Anterior cingulate cortex (tissue), 58 donors: ENCODE measurements at places on chromosomes 2 and 18.

- DNase-seq = no peak
Observed at GRCh38 chr2:43319541-43319940, 93.1 kb upstream of the ZFP36L2 start.

DNA sequence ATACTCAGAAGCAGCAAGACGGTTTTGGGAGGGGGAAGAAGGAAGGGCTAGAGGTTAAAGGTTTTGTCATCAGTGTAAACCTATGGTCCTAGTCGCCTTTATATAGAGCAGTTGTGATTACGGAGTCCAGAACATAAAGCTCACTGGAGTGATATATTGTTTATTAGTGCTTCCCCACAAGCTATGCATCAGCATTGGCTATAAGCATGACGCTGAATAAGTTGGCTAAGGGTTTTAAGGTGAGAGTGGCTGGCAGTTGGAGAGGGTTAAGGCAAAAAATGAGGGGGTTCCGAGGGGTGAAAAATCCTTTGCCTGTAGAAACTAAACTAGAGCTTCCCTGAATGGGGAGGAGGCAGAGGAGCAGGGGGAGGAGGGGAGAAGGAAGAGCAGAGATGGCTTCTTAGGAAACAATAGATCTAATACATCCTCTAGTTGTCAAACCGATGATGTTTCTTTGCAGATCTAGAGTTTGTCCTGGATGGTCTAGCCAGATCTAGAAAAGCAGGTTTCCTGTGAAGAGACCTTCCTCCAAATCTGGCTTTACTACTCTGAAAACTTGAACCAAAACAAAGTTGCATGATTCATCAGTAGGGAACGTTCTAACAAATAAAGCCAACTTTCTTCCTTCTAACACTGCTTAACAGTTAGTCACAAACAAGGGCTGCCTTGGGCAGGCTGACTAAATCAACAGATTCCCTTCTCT, 2.5 kb downstream of the KLF7 start:
- DNase-seq = peak; percentile 43

GRCh38 chr18:22345718-22346117, 72.0 kb downstream of the CTAGE1 start:
- DNase-seq = no peak

DNA sequence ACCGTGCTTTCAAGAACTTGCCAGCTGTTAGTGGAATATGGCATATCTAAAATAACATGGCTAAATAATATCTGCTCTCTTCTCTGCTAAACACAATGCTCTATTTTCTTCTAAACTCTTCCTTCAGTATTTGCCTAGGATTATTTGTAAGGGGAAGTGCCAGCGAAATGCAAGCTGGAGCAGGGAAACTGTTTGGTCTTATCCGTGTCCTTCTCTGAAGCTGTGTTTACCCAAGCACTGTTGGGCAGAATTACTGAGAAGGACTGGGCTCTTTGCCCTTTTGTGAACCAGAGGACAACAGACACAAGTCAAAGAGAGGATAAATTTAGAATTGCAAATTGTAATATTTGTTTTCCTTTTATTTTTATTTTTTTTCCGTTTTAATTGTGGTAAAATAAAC, 23.6 kb downstream of the CPO start:
- no peak for DNase-seq

GRCh38 chr2:42368817-42369531, 8.0 kb upstream of the COX7A2L start:
- DNase-seq = no peak

DNA sequence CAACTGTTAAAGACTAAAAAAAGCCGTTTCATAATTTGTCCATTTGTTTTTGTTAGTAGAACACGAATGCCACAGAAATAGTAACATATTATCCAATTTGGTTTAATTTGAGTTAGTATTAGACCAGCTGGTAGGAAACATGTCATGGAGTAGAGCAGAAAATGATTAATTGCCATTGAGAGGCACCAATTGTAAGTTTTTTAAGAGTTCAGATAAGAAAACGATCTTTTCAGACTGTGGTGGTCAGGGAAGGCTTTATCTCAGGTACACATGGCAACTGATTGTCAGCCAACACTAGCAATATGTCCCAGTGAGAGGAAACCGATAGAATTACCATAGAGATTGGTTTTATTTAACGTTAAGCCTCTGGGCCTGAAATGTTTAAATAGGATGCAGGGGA, 438.2 kb upstream of the MAP2 start:
- no peak for DNase-seq

DNA sequence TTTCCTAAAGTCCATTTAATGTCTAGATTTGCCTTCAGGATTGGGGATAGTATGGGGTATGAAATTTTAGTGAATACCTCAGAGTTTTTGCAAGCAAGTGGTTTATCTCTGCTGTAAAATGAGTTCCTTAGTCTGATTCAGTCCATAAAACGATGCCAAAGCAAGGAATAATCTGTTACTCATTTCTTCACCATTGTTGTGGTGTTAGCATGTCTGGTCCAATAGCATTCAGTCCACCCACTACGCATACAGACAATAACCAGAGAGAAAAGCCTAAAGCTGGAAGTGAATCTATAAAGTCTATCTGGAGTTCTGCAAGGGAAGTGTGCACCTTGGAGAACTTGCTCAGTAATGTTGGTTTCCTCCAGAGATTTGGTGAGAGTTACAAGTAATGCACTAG, 12.9 kb upstream of the DPP4 start:
- DNase-seq = no peak

GRCh38 chr18:48992133-48992532, 41.4 kb upstream of the SMAD7 start:
- no peak for DNase-seq

DNA sequence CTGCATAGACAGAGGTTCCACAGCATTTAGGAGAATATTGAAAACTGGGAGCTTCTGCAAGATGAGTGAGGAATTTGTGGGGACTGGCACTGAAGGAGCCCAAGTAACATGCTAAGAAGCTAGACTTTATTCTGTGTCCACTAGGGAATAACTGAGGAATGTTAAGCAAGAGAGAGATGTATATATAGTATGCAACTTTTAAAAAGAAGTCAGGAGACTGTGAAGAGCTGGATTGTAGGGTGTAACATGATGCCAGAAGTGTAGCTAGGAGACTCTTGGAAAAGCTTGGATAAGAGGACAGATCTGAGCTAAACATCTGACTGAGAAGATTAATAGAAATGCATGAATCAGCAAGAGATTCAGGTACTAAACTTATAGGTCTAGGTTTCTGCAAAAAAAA, 270.6 kb upstream of the MMADHC start:
- no peak for DNase-seq

DNA sequence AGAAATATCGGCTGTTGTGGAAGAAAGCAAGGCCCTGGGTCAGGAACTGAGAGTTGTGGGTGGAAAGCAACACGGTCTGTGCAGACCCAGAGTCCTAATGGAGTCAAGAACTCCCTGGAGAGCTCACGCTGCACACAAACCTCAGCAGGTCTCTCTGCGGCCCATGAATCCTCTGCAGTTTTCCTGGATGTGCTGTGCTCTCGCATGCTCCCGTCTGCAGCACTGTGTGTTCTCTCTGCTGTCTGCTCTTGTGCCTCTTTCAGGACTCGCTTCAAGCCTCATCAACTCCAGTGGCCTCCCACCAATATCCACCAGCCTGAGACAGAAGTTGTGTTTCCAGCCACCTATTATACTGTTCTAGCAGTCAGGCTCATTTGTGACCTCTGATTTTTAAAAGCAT, 24.3 kb downstream of the RNU4ATAC start:
- no peak for DNase-seq

DNA sequence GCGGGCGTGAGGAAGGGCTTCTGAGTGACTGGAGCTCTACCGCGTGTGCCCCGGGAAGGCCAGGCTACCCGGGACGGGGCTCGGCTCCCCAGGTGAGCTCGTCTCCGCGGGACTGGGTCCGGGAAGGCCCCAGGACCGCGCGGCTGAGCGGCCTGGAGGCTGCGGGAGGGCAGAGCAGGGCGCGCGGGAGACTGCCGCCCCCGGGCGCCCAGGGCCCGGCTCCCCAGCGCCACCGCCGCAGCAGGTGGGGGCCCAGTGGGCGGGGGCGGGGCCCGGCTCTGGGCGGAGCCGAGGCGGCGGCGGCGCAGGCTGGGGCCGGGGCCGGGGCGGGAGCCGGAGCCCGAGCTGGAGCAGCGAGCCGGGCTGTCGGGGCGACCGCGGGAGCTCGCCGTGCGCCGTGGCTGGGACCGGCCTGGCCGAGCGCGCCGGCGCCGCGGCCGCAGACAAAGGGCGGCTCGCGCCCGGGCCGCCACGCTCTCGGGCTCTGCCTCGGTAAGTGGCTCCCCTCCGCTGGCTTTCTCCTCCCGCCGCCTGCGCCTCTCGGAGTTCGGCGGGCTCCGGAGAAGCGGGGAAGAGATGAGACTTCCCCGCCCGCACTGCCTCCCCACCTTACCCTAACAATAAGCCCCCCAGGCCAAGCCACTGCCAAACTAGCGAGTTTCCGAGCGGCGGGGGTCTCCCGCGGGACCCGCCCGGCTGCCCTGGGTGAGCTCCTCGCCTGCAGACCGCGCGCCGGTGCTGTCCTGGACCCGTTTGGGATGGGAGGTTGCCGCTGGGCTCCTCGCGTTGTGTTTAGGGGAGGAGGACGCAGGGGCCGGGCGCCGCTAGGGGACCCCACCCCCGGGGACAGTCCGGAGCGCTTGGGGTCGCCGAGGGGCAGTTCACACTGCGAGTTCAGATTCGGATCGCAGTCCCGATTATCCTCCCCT, at the start of gene MAPK4:
Gene MAPK4 (plus strand): TSS at position 336 of the 929 bp plus-strand sequence. CDS start 103,872 bp downstream, outside the sequence.
- no peak for DNase-seq

- no peak for DNase-seq
Observed at GRCh38 chr2:170141865-170142264, 36.1 kb upstream of the MYO3B start.

GRCh38 chr2:31940920-31941319, 69.9 kb downstream of the MEMO1 start:
- DNase-seq = no peak

DNA sequence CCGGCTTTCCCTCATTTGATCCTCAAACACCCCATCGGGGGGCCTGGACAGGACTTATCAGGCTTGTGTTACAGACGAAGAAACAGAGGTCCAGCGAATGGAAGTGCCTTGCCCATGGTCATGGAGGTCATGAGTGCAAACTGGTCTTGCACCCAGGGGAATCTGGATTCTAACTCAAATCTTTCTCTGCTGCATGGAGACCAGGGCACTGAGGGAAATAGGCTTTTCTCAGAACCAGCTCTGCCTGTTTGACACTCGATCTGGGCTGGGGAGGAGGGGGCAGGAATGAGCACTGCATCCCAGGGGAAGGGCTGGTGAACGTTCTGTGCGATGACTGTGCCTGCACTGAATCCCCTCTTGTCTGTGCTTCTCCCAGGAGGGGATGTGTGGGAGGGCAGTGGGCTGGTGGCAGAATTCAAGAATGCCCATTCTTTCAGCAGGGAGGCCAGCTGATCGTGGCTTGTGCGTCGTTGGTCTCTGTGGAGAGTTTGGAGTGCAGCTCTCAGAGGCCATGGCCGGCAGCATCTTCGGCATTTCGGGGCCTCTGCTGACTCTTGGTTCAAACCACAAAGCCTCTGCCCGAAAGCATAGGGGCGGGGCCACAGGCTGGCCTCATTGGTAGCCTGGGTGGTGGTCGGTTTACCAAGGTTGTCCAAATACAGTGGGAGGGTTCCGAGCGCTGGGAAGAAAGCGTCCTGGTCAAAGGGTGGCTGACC, 171.6 kb downstream of the DDX1 start:
- no peak for DNase-seq

DNA sequence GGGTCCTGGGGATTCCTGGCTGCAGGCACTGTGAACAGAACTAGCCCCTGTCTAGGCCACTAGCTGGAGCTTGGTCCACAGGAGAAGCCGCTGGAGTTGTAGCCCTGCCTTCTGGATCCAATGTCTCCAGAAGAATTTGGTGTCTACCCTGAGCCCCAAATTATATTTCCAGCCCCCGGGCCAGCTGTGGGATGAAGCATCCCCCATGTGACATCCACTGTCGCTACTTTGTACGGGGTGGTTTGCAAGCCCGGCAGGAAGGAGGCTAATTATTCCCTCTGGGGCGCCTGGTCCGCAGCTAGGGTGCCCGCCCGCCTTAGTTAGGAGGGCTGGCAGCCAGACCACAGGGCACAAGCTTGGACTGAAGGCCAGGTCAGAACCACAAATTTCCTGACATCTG, 106.5 kb downstream of the SMAD7 start:
- DNase-seq = no peak

GRCh38 chr18:41371156-41372045, 583.6 kb upstream of the PIK3C3 start:
- DNase-seq = no peak

DNA sequence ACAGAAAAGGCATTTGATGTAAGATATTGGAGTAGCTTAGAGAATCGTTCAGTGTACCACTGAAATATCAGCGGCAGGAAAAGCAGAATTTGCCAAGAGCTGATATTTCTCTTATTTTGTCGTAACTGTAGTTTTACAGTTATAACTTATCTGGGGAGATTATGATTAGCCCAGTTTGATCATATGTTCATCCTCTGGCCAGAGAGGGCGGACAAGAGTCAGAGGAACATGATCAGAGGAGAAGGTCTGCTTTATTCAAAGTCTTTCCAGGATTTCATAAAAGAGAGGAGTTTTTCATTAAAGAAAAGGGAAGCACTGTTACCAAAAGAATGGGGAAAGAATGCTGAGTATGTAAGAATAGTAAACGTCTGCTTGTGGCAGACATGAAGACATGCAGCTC, 1655.6 kb downstream of the DPP10 start:
- DNase-seq = no peak

DNA sequence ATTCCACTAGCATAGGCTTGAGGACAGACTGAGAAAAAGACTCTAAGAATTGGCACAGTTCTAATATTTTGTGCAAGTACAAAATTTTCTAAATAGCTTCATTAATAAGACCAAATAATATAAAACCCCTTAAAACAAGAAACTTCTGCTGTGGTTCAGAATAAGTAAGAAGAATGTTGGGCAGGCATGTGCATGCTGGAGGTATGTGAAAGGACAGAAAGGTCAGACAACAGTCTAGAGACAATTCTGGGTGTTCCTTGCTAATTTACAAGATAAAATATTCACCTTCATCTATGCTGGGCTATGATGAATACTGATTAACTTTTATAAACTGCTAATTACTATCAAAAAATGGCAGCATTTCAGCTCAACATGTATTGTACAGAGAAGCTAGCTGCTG, 14.9 kb downstream of the CEBPZOS start:
- DNase-seq = no peak
